Activated naive CD4-positive, alpha-beta T cell treated with anti-CD3 and anti-CD28 coated beads for 36 hours (primary cell): ENCODE measurements at places on chromosomes 11 and 22. TPM values are rescaled to one million over a fixed set of nuclear protein-coding genes. Genes with fewer than 3 reads are reported as not detected.
A peak's percentile ranks its signal among the peaks of the same experiment; 100 is the strongest.

CEP164 gene
- 24.6 TPM for total RNA-seq

MEI1 gene
- total RNA-seq = 28.4 TPM

OR8A1 gene
- not detected for total RNA-seq

LMNTD2 gene
- 5.2 TPM for total RNA-seq

GAS2 gene
- 0.62 TPM for total RNA-seq

RAG2 gene
- not detected for total RNA-seq

- H3K36me3 ChIP-seq = no peaks in the 10 kb centered on the region
- no peak for DNase-seq
- H3K4me3 ChIP-seq = no peak overlapping the region
- no peak overlapping the region for H3K27ac ChIP-seq
- no peaks in the 10 kb centered on the region for H3K4me1 ChIP-seq
- peaks cover 13% of the 10 kb centered on the region for H3K27me3 ChIP-seq
Measured at GRCh38 chr11:102138223-102138622, 28.0 kb downstream of the YAP1 start.

GRCh38 chr11:96062134-96062533 is 138.2 kb upstream of the MTMR2 start:
- H3K4me1 ChIP-seq = peaks cover 78% of the 10 kb centered on the region
- DNase-seq = peak; percentile 76
- H3K27ac ChIP-seq = peak overlapping the region; percentile 94
- no peaks in the 10 kb centered on the region for H3K27me3 ChIP-seq

DNA sequence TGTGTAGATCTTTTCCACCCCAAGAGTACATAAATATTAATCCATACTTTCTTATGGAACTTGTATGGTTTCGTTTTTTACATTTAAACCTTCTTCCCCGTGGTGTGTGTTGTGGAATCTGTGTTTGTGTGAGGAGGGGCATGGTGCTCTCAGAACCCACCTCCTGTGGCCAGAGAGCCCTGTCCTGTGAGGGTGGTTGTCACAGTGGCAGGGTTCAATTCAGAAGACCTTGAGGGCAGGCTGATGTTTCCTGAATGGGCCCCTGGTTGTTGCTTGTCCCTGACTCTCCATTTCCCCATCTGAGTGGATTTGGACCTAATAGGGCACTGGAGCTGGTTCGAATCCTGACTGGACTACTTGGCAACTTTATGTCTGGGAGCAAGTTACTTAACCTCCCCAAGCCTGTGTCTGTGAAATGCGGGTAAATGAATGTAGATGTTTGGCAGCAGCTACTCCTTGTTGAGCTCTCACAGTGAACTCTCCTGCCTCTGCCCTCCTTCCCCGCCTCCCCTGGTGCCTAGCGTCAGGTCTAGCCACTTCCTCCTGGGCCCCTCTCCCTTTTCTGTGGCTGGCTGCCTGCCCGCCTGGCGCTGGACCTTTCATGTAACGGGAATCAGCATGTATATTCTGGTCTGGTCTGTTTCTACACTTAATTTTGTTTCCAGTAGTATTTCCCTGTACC is 7.3 kb downstream of the NEAT1 start:
- no peaks in the 10 kb centered on the region for H3K27me3 ChIP-seq
- H3K4me1 ChIP-seq = peaks cover 76% of the 10 kb centered on the region
- H3K4me3 ChIP-seq = peak overlapping the region; percentile 100
- H3K36me3 ChIP-seq = peaks cover 71% of the 10 kb centered on the region

DNA sequence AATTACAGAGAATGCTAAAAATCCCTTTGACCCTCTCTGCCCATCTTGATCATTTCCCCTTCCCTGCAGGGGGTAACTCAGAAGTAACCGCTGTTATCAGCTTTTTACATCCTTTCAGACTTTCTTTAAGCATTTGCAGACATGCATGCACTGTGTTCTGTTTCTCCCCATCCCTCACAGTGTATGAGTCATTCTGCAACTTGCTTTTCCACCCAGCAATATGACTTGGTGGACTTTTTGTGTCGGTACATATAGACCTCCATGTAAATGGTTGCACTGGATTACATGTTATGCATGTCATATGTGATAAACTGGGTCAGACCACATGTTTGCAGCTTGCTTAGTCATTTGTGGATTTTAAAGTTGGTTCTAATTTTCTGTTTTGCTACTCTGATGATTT is 87.7 kb upstream of the NECTIN1 start:
- no peaks in the 10 kb centered on the region for H3K4me1 ChIP-seq
- no peaks in the 10 kb centered on the region for H3K36me3 ChIP-seq
- no peak overlapping the region for H3K27ac ChIP-seq
- no peak overlapping the region for H3K4me3 ChIP-seq

GRCh38 chr11:118620529-118621070 is 13.2 kb downstream of the PHLDB1 start:
- DNase-seq = no peak
- peaks cover 3% of the 10 kb centered on the region for H3K27me3 ChIP-seq
- peaks cover 14% of the 10 kb centered on the region for H3K4me1 ChIP-seq
- no peak overlapping the region for H3K27ac ChIP-seq

DNA sequence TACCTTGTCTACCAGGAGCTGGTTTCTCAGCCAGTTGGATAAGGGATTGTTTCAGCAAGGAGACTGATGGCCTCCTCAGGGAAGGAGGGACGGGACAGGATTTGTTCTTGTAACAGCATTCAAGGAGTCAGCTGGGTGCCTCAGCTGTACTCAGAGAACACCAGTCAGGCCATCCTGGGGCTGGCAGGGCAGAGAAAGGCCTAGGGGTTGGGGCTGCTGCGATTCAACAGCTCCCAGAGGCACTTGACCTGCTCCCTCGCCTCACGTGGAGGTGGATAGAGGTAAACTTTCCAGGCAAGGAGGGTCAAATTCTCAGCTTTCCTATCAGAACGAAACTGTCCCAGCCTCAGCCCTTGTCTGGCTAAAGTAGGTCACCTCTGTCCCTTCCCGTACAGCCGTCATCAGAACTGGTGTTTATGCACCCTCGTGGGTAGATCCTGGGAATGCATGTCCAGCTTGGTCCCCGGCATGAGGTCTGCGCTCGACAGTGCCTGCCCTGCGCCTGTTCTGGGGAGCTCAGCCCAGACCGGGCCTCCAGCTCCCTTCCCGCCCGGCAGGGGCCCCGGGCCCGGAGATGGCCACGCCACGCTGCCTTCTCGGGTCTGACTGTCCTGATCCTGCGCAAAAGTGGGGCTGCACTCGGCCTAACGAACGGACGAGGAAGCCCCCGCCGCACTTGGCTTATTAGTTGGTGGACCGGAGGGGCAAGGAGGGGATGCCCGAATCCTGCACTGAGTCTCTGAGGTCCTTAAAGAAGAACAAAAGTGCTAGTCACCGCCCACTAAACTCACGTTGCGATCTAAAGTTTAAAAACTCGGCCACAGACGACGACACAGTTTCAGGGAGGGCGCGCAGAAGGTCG is 762 bp upstream of the CCDC134 start:
- peak overlapping the region; percentile 84 for H3K4me3 ChIP-seq
- peak overlapping the region; percentile 95 for H3K27ac ChIP-seq
- DNase-seq = peak; percentile 32
- no peaks in the 10 kb centered on the region for H3K27me3 ChIP-seq
- H3K36me3 ChIP-seq = peaks cover 3% of the 10 kb centered on the region

- no peak overlapping the region for H3K4me3 ChIP-seq
- no peaks in the 10 kb centered on the region for H3K36me3 ChIP-seq
- no peak for DNase-seq
Measured at GRCh38 chr22:22799561-22799960, 88.1 kb upstream of the IGLL5 start.

DNA sequence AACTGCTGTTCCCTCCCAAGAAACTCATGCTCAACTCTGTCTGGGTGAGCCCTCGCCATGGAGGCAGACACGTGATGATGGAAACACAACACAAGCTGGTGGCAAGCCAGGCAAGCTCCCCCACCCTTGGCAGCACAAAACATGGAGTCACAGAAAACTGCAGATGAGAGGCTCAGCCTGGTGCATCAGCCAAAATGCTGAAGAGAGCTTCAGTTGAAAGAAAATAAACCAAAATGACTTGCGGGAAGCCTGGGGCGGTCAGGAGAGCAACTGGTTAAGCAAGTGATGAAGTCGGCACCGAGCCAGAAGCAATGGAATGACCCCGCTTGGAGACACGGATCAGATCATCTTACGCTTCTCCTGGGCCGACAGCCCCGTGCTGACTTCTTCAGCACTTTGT is 68.3 kb downstream of the C11orf58 start:
- H3K4me3 ChIP-seq = no peak overlapping the region
- no peak overlapping the region for H3K27ac ChIP-seq
- H3K27me3 ChIP-seq = no peaks in the 10 kb centered on the region
- DNase-seq = no peak
- no peaks in the 10 kb centered on the region for H3K36me3 ChIP-seq

GRCh38 chr22:31279821-31280505 is 12.3 kb downstream of the PIK3IP1 start:
- H3K27ac ChIP-seq = peak overlapping the region; percentile 94
- no peaks in the 10 kb centered on the region for H3K27me3 ChIP-seq
- peaks cover 88% of the 10 kb centered on the region for H3K4me1 ChIP-seq
- peaks cover 47% of the 10 kb centered on the region for H3K36me3 ChIP-seq
- no peak for DNase-seq

DNA sequence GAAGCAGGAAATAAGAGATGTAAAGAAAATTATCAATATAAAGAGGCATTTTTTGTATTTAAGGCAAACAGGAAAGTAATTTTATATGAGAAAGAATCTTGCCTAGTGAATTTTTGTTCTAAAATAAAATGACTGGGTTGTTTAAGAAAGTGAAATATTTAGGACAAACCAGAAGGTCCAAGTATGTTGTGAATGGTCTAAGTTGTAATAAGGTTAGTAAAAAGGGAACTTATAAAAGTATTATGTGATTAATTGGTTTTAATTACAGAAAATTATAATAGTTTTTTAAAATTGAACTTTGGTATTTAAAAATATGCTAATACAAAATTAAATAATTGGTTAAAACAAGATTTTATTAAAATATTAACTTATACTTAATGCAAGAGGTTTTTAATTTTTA is 26.6 kb upstream of the EI24 start:
- H3K4me1 ChIP-seq = no peaks in the 10 kb centered on the region
- peaks cover 3% of the 10 kb centered on the region for H3K36me3 ChIP-seq
- DNase-seq = no peak
- H3K4me3 ChIP-seq = no peak overlapping the region

DNA sequence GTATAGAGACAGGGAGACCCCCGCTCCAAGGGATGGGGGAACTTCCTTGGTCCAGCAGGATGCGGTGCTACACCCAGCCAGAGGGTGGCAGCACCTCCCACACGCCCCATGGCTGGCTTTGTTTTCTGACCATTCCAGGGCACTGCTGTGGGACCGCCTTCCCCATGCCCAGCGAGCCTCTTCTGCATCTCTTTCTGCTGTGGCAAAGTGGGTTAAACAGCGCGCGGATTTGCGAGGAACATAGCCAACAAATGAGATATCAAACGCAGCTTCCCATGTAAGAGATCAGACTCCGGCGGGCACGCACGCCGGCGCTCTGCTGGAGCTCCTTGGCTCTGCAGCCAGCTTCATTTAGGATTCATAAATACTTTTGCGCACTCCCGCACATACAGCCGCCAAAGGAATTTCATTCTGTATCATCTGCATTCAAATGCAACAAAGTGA is 485.8 kb upstream of the CADM1 start:
- no peaks in the 10 kb centered on the region for H3K36me3 ChIP-seq
- DNase-seq = no peak
- H3K27ac ChIP-seq = no peak overlapping the region
- H3K27me3 ChIP-seq = peaks cover 5% of the 10 kb centered on the region
- no peaks in the 10 kb centered on the region for H3K4me1 ChIP-seq
- no peak overlapping the region for H3K4me3 ChIP-seq

DNA sequence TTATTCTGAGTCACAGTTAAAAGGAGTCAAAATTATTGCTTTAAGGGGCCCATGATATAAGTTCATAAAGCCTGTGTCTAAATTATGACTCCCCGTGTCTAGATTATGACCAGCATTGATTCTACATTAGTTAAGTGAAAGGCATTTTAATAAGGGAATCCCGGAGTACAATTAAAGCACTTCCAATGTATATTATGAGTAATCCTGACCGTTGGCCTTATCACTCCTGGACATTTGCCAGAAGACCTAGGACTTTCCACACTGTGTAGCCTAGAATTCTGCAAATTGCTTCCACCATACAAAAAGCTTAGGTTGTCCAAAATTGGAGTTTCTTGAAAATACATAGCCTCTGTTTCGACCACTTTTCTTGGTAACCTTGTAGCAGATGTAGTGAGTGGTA is 1292.6 kb downstream of the LRRC4C start:
- H3K4me3 ChIP-seq = no peak overlapping the region
- no peak overlapping the region for H3K27ac ChIP-seq

DNA sequence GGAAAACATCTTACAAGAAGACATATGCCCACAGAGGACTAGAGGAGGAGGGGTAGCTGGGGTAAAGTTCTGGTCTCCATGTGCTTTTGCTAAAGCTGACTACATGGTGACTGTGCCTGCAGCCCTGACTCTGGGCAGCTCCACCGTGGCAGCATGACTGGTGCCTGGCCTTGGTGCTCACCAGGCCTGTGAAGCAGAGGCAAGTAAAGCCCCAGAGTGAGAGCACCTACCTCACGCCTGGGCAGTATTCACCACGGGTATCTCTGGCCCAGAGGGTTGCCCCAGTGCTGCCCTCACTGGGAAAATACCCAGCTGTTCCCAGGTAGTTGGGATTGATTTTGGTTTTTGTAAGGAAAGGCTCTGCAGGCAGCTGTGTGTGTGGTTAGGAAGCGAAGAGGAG is 78.3 kb downstream of the CTTN start:
- no peak overlapping the region for H3K4me3 ChIP-seq
- H3K27me3 ChIP-seq = no peaks in the 10 kb centered on the region
- H3K36me3 ChIP-seq = no peaks in the 10 kb centered on the region

- H3K27me3 ChIP-seq = peaks cover 11% of the 10 kb centered on the region
- H3K27ac ChIP-seq = no peak overlapping the region
- H3K4me3 ChIP-seq = no peak overlapping the region
- H3K4me1 ChIP-seq = no peaks in the 10 kb centered on the region
Measured at GRCh38 chr11:36002796-36003195, 58.9 kb downstream of the LDLRAD3 start.

- peaks cover 23% of the 10 kb centered on the region for H3K4me1 ChIP-seq
- no peak overlapping the region for H3K27ac ChIP-seq
- no peaks in the 10 kb centered on the region for H3K27me3 ChIP-seq
- no peak for DNase-seq
- no peak overlapping the region for H3K4me3 ChIP-seq
- no peaks in the 10 kb centered on the region for H3K36me3 ChIP-seq
Measured at GRCh38 chr11:19725379-19726079, 12.9 kb downstream of the NAV2 start.
